Stimulated activated CD4-positive, alpha-beta T cell treated with anti-CD3 and anti-CD28 coated beads, TNF-alpha, amount 100 ng/mL, for 24 hours (primary cell): ENCODE measurements at places on chromosomes 5 and 9.

DNA sequence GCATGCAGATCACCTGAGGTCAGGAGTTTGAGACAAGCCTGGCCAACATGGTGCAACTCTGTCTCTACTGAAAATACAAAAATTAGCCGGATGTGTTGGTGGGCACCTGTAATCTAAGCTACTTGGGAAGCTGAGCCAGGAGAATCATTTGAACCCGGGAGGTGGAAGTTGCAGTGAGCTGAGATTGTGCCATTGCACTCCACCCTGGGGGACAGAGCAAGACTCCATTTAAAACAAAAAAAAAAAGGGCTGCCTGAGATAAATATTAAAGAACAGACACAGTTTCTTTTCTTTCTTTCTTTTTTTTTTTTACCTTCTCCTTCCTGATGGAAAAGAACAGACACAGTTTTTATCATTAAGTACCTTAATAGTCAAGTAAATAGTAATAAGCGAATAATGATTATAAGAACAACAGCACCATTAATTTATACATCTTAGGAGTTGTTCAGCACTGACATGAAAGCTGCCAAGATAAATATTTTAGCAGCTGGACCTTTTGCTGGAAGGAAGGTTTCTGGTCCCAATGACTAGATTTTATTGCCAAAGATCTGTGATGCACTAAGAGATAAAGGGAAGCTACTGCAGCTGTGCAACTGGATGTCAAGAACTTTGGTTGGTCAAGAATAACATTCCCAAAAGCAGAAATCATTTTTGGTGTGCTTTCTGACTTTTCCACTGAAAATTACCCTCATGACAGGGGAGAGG, 7.0 kb downstream of the CENPP start:
- DNase-seq, result no peak

DNA sequence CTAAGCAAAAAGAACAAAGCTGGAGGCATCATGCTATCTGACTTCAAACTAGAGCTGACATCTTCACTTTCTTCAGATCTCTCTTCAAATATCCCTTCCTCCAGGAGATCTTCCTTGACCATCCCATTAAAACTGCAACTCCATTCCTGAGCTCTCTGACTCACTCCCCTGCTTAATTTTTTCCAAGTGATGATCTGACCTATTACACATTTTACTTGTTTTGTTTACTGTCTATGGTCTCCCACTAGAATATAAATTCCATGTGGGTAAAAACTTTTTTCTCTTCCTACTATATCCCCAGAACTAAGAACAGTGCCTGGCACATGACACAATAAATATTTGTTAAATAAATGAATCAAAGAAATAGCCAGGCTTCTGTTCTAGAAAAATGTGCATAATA, 87.5 kb downstream of the SLIT3 start:
- no peak for DNase-seq

DNA sequence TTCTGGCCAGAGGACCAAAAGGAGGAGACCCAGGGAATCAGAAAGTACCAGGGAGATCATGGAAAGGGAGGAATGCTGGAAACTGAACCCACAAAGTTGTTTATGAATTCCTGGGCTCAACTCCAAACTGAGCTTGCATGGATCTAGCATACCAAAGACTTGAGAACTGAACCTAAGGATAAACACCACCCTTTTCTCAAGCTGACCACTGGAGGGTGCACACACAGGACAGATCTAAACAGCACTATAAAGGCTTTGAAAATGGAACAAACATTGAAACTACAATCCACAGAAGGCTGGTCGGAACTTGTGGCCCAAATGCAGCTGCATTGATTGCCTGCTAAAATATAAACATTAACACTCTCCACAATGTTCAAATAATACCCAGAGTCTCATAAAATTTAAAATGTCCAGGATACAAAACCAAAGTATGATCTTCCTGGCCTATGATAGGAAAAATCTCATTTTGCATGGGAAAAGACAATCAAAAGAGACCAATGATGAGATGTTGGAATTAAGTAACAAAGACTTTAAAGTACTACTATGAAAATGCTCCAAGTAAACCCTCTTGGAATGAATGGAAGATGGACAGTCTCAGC, 15.6 kb upstream of the IRF1 start:
- DNase-seq, result no peak

GRCh38 chr9:125650271-125650737, 56.7 kb downstream of the MAPKAP1 start:
- peak; percentile 11 for DNase-seq

- DNase-seq, result no peak
Measured at GRCh38 chr5:122180863-122181548, 51.7 kb downstream of the ZNF474 start.

DNA sequence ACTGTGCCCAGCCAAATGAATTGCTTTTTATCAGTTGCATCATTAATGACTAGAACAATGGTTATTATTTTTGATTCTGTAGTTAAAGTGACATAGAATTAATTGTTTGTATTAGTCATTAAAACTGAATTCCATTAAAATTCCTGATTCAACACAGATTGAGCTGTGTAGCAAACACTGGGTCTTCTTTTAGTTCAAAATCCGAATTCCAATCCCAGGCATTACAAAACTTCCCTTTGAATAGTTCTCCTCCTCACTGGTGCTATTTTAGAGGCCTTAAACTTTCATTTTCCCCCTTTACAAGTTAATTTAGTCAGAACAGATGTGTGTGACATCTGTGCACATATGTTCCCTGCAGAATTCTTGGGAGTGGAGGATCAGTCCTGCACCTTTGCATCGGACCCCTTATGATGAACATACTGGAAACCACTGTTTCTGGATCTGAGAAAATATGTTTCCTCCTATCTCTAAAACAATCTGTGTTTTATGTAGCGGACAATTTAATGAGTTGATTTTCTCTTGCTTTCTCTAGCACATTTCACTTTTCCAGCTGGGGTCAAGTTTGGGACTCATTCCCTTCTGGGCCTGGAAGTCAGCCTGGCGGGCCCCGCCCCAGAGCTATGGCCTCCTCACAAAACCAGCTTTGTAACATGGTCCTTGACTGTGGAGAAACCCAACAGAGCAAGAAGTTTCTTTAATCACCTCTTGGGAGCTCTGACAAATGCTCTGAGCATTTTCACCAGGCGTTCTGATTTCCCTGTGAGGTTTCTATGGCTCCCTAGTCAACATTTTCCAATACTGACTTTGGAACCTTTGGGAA, 87.9 kb upstream of the MAMDC2 start:
- DNase-seq, result no peak

DNA sequence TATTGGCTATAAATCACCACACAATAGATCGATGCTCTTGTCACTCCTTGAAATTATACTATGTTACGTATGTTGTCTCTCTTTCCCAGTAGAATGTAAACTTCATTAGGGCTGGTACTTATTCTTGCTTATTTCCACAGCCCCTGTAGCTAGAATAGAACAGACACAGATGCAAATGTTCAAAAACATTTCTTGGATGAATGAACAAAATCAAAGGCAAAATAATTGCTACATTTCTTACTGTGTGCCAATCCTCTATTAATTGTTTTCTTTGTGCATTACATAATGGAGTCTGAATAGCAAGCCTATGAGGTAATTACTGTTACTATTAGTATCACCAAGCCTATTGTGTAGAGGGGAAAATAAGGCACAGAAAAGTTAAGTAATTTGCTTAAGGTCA, 725 bp upstream of the OR13C2 start:
- DNase-seq, result no peak

DNA sequence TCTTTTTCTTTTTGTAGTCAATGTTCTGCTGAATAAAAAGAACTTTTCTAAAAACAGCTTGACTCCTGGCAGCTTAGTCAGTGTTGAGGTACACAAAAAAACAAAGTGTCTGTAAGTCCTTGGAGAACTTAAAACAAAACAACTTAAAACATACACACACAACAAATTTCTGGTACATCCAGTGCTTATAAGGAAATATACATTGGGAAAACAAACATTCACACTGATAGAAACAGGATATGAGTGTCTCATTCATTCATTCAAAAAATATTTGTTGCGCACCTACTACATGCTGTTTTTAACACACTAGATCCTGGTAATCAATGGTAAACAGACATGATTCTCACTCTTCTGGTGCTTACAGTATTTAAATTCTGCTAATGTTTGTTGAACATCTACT, 27.4 kb upstream of the MEGF9 start:
- no peak for DNase-seq

DNA sequence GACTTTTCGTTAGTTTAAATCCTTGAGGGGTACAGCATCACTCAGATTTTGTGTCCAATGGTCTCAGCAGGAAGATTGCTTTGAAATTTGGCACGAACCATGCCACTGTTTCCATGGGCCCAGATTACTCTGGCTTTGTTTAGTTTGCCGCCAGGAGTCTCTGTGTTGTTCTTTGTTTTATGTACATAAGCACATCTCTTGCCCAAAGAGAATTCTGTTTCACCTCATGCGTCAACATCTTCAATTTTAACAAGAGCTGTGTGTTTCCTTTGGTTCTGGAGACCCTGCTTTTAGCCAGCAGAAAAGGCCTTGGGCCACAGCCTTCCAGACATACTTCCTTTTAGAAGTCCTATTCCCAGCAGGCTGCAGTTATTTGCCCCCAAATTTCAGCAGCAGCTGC, 62.4 kb downstream of the TNPO1 start:
- no peak for DNase-seq

- DNase-seq, result no peak
Measured at GRCh38 chr9:135163023-135163780, 75.7 kb downstream of the OLFM1 start.

- DNase-seq, result no peak
Measured at GRCh38 chr9:135741276-135742219, 39.6 kb downstream of the KCNT1 start.

- no peak for DNase-seq
Measured at GRCh38 chr5:150655221-150655620, 5.8 kb upstream of the MYOZ3 start.

DNA sequence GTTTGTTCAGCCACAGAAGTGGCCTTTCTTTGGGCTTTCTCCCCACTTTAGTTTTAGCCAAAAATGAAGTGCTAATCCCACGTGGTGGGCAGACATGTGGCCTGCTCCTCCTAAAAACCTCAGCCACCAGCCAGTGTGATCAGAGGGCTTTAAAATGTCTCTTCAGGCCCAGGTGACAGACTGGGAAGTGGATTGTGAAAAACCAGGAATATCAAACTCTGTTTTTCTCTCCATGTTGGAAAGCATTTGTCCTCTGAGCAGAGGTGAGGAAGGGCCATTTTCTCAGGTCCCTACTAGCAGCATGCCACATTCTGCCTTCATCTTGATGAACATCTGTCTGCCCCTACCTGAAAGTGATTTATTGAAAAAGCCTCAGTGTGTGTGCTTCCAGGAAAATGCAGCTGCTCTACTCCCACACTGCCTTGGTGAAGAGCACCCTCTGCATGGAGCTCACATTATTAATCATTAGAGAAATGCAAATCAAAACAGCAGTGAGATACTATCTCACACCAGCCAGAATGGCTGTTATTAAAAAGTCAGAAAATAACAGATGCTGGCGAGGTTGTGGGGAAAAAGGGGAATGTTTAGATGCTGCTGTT, 181.2 kb upstream of the DMAC1 start:
- no peak for DNase-seq

DNA sequence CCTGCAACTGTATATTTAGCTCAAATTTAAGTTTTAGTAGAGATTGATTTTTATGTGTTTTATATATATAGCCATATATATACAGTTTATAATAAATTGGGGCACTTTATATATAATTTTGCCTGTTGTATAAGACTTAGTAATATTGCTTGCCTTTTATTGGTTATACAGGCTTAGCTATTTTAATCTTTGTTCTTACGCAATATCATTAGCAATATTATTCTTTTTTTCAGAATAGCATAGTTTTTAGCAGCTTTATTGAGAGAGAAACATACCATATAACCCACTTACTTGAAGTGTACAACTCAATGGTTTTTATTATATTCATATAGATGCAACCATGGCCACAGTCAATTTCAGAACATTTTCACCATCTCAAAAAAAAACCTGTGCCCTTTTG, 28.0 kb downstream of the CDO1 start:
- DNase-seq, result no peak

GRCh38 chr5:54844905-54845566, 140.4 kb downstream of the ESM1 start:
- no peak for DNase-seq

GRCh38 chr9:113479174-113479621, 15.7 kb downstream of the RGS3 start:
- peak; percentile 35 for DNase-seq

DNA sequence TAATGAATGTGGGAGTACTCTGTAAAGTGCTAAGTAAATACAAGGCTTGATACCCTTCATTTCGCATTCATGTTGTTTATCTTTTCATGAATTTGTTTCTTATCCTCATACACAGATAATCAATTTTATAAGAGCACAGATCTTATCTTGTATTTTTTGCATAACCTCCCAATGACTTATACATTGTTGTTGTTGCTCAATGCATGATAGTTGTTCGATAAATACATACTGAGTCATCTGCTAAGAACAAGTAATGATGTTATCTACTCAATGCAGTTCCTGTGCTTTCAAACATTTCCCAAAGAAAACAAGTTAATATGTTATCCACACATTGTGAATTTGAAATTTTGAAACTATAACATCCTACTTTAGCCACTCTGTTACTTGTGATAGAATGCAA, 60.7 kb downstream of the TAF11L14 start:
- DNase-seq, result no peak

DNA sequence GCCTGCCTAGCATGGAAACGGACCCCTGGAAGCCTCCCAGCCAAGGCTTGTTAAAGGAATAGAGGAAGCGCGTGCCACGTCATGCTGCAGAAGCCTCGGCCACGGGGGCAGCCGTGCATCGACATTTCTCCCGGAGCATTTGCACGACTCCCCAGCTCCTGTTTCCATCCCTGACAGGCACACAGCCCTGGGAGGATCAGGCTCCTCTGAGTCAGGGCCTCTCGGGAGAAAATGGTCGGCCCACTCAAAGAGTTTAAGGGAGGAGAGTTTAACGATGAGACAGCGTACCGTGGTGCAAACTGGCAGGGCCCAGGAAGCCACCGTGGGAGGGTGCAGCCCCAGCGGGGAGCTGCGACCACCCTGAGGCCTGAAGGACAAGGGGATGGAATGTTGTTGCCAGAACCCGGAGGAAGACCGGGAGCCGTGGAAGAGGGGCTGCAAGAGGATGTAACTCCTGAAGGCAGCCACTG, 213.6 kb downstream of the PAX5 start:
- DNase-seq, result no peak

DNA sequence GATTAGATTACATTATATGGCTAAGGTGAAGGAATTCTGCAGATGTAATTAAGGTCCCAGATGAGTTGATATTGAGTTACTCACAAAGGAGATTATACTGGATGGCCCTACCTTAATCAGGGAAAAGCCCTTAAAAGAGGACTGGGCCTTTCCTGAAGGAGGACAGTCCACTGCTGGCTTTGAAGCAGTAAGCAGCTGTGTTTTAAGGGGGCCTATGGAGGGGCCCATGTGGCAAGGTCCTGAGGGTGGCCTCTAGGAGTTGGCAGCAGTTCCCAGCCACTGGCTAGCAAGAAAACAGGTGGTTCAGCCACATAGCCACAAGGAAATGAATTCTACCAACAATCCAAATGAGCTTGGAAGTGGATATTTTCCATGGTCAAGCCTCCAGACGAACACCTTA, 36.4 kb upstream of the GDNF start:
- no peak for DNase-seq
